ENCODE measurements at places on chromosomes 4 and X.

DNA sequence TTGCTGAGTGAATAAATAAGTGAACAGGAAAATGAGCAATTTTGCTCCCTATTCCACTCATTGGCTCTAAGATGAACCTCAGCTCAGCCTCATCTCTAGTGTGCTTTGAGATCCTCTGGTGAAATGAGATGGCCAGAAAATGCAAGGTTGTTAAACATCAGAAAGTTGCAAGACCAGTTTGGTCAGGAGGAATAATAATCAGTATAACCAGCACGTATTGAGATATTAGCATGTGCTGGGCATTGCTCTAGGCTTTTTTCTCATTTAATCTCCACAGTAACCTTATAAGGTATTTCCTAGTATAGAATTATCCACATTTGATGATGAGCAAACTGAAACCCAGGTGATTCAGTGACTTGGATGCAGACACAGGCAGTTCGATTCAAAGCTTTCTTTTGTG lies 110.5 kb upstream of the PAK3 start:
- DNase-seq: no peak

DNA sequence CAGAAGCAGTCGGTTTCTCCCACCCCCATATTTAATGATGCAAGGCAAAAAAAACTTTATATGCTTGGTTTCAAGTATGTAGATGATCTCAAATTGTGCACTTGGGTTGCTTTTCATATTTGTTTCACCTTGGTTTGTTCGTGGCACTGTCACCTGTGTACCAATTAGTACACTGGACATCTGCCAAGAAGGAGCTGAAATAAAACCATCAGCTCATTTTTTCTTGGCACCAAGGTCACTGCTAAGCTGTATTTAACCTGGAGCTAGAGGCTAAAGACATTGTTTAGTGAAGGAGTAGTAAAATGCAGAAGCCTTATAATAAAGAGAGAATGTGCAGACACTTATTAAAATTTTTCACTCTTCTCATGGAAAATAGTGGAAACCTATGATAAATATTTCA lies 430.8 kb downstream of the ARHGAP24 start:
- no peak for DNase-seq

DNA sequence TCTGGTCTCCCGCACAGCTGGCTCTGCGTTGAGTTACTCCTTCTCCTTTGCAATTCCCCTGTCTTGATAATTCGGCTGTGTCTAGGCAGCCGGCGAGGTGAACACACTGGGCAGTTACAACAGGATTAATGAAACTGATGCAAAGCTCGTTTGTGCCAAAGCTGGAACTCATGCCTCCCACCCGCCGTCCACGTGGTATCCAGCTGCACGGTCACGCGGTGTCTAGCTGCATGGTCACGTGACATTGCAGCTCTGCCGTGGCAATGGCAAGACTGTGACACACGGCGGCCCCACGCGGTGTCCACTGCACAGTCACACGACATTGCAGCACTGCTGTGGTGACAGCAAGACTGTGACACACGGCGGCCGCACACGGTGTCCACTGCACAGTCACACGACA lies 31.2 kb upstream of the LRPAP1 start:
- DNase-seq: no peak

- no peak for DNase-seq
Measured at GRCh38 chrX:129739578-129739977, 799 bp downstream of the XPNPEP2 start.

DNA sequence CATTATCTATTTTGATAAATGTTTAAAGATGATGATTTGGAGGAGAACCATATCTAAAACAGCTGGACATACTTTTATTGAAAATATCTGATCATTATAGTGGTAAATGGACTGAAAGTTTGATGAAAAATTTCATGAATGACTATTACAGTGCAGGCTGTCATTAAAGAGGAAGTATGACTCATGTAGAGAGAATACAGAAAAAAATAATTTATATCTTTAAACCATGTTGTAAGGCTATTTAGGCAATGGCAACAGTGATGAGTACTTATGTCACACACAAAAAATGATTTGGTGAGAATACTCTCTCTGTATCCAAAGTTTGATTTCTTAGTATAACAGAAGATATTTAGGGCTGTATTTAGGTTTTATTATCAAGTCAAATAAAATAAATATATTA lies 3.9 kb upstream of the GLRB start:
- peak; percentile 8 for DNase-seq

DNA sequence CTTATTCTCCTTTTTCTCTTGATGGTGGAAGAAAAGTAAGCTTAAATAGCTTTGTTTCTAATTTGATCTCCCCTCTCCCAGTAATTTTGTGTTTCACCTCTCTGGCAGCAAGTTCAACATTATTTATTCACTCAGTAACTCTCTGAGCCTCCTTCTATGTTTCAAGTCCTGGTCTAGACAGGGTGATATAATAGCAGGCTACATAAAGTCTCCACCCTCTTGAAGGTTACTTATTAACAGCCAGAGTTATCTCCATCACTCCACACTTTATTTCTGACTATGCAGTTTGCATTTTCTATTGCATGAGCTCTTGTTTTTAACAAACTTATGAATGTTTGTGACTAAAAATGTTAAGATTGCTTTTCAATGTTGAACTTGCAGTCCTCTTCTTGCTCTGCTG lies 17.8 kb upstream of the ANOS1 start:
- DNase-seq: no peak

- no peak for DNase-seq
Measured at GRCh38 chr4:75769036-75769435, 44.7 kb downstream of the USO1 start.

GRCh38 chr4:2330091-2331042 lies 68.5 kb upstream of the MXD4 start:
- DNase-seq: peak; percentile 76

DNA sequence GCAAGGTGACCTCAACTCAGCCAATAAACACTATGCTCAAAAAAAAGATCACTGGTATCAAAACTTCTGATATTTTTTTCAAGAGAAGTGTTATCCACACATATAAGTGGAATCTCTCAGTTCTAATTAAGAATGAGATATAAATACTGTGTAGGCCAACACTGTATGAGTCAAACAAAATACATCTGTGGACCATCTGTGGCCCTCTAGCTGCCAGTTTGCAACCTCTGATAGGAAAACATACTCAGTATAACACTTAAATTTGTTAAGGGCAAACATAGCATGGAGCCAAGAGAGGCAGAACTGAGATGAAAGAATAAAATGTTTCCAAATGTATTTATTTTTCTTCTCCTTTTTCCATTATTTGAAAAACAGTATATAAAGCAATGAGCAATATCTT lies 377.3 kb downstream of the ARAP2 start:
- no peak for DNase-seq

DNA sequence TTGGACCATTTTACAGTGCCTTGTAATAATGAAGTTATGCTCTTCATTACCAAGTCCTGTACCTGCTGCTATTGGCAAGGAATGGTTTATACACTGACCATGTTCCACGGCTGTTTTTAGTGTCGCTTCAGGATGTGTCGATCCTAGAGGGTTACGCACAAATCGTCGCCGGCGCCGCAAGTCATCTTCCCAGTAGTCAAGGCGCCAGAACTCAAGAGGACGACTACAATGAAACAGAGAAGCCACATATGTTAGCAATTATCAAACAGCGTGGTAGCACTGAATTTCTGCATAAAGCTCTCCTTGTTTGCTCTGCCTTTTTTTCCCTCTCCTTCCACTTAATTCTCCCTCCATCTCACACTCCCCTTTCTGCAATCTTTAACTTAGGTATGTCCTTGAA lies 17.0 kb downstream of the MAB21L2 start:
- no peak for DNase-seq

DNA sequence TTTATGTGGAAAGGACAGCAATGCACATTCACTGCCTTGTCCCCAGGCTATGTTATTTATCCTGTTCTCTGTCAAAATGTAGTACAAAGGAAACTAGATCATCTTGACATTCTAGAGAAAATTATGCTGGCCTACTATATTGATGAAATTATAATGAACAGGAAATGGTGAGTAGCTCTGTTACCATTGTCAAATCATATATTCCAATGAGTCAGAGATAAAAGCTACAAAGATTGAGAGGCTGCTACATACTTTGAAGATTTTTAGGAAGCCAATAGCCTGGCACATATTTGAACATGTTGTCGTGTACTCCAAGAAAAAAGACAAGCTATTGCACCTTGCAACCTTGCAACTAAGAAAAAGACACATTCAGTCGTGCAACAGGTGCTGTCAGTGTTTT lies 52.7 kb upstream of the TET2 start:
- DNase-seq: no peak

GRCh38 chr4:39134683-39135306 lies 47.5 kb upstream of the WDR19 start:
- no peak for DNase-seq

- DNase-seq: no peak
Measured at GRCh38 chr4:165124488-165124887, 11.8 kb upstream of the TMEM192 start.

DNA sequence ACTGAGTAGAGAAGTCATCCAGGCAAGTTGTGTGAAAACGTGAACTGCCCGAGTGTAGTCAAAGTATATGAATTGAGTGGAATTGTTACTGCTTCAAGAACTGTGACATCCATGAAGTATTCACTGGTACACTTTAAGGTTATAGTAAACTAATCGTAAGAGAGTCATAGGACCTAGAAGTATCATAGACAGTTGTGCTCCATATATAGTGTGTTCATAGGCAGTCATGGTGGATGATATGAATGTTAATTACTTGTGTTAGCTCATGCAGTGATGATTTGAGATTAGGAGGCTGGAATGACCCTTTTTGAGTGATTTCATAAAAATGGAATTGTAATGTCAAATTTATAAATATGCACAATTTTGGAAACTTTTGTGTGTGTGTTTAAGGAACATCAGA lies 81.3 kb upstream of the TLR2 start:
- no peak for DNase-seq

DNA sequence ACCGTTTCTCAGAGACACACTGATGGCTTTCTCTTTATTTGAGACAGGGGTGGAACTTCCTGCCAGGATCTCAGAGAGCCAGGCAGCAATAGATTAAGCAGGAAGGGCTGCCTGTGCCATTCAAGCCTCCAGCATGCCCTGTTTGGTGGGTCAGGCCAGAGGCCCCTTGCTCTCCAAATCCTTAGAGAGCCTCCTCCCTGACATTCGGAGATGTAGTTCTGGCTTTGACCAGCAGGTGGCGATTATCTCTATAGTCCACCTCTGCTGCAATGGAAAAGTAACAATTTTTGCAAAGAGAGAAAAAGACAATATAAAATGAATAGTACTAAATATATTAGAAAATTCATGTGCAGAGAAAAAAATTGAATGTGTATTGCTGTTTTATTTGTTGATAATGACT lies 93.9 kb downstream of the NXF2B start:
- DNase-seq: no peak

- no peak for DNase-seq
Measured at GRCh38 chr4:157558016-157558415, 337.5 kb downstream of the GRIA2 start.

DNA sequence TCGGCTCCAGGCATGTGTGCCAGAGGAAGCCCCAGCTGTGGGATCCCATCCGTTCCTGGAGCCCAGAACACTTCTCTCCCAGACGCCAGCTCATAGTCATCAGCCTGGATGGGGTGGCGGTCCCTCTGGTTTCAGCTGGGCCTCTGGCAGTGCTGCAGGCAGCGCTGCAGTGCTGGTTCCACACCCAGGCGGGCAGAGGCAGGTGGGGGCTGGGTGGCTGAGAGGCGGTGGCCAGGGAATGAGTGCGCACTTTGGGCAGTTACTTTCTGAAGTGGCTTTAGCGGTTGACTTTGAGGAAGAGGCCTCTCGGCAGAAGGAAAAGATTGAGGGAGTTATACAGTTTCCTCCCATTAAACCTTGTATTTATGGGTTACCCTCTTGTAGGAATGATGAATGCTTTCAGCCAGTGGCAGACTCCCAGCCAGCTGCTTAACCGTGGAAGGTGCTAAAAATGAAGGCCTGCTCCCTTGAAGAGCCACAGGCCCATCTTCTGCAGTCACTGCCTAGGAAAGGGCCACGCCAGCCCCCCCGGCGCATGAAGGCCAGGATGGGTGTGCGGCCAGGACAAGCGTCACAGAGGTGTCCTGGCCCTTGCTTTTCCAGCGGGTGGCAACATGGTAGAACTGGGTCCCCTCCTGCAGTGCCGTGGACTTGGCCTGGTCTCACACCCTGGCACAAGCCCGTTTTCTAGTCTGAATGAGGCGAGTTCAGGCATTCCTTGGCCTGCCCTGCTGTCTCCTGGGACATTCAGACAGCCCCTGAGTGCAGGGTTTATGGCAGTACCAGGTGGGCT lies 9.9 kb downstream of the TADA2B start:
- DNase-seq: no peak

DNA sequence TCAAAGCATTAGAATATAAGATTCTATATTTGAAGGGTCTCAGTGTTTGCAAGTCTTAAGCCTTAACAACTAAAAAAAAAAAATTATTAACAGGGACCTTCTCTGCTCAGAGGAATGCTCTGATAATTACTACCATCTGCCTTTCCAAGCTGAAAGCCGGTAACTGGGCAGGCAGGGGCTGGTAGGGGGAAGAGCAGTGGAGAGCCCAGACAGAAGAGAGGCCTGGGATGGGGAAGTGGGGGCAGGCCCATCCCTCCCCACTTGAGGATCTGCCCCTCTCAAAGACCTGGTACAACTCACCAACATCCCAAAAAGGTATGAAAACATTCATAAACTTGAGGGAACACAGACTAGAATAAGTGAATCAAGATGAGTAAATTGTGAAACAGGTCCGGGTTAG lies 113.9 kb downstream of the QDPR start:
- no peak for DNase-seq

DNA sequence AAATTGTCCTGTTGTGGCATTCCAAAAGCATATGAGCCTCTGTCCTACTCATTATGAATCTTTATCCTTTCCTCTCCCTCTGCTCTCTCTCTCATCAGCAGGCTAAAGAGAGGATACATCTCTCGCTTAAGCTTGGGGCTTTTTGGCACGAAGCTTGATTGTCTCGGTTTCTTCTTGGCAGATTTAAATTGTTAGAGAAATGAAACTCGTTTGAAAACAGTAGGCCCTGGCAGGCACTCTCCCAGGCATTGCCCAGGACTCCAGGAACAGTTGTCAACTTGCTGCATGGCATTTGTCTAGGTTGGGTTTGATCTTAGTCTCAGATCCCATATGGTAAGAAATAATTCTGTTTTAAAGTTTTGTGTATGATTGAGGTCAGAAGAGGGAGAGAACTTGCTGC lies 35.5 kb downstream of the NAA11 start:
- DNase-seq: no peak

DNA sequence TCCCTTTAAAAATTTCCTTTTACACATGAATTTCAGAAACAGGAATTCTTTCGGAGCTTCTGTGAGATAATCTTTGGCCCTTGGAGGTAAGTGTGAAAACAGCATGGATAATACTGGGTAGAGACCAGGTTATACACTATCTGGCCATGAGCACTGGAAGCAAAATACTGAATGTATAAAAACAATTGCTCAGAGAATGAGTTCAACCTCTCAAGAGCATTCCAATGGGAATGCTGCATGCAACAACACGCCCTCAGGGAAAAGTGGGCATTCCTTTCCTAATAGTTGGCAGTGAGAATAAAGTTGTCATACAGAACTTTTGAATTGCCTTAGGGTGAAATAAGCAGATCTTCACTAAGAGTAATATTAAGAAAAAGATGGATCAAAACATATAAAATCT lies 574.8 kb upstream of the DIPK2B start:
- DNase-seq: peak; percentile 54

- no peak for DNase-seq
Measured at GRCh38 chr4:139454111-139455045, at the start of gene RAB33B. Gene RAB33B (plus strand): TSS chr4:139454121. CDS start chr4:139454196, 75 bp downstream.

- DNase-seq: peak; percentile 14
Measured at GRCh38 chrX:150649096-150649870, 43.9 kb upstream of the MTMR1 start.
